ENCODE measurements at places on chromosomes 4 and X.

DNA sequence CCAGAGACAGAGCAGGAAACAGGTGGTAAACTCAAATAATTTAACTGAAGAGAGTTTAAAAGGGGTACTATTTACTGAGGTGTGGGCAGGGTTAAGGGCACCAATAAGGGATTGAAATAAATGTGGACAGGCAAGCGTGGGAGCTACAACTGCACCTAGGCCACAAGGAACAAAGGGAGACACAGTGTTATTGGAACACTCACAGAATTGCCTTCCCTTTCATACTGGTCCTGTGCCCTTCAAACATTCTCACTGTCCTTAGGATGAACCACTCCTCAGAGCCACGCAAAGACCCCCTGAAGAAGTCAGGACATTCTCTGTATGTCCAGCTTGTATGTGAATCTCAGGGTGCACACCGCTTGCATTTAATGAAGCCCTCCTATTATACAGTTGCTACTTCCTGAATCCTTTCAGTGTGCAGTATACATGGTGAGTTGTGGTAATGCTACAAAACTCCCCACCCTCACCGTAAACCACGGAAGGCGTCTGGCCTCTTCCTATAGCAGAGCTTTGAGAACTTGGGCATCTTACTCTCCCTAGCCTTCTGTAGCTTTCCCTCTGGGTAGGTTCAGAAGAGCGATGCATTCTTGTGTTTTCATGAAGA lies 9.6 kb upstream of the MRPL1 start:
- DNase-seq: peak; percentile 52

GRCh38 chrX:78534221-78534620 lies 124.9 kb downstream of the RTL3 start:
- no peak for DNase-seq

GRCh38 chr4:140609548-140610425 lies 41.0 kb upstream of the UCP1 start:
- DNase-seq: no peak

DNA sequence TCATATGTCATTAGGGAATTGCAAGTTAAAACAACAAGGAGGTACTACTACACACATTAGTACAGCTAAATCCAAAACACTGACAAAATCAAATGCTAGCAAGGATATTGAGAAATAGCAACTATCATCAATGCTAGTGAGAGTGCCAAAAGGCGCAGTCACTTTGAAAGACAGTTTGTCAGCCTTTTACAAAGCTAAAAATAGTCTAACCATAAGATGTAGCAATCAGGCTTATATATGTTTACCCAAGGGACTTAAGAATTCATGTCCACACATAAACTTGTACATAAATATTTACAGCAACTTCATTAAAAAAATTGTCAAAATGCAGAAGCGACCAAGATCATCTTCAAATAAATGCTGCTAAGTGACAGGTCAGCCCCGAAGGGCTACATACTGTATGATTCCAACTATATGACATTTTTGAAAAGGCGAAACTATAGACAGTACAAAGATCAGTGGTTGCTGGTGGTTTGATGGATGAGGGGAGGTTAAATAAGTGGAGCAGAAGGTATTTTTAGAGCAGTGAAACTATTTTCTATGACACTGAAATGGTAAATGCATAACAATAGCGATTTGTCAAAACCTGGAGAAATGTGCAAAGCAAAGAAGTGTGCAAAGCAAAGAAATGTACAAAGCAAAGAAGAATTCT lies 704.8 kb downstream of the ARAP2 start:
- no peak for DNase-seq

- no peak for DNase-seq
Measured at GRCh38 chr4:5781691-5782090, 70.7 kb downstream of the EVC start.

DNA sequence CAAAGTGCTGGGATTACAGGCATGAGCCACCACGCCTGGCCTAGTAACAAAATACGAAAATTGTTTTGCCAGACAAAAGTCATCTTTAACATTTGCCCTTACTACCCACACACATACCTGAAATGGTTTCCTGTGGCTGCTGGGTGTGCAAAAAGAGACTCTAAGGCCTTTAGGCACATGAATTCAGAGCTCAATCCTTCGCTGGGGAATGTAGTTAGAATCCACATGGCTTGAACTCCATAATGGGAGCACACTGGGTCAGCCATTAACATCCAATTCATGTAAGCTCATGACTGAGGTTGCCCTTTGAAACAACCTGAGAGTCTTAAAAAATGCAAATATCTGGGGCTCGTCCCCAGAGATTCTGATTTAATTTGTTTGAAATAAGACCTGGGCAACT lies 87.8 kb downstream of the HPGD start:
- no peak for DNase-seq

GRCh38 chr4:137124278-137124932 lies 407.9 kb downstream of the PCDH18 start:
- DNase-seq: no peak

GRCh38 chrX:599837-600715 lies 30.5 kb upstream of the SHOX start:
- no peak for DNase-seq

DNA sequence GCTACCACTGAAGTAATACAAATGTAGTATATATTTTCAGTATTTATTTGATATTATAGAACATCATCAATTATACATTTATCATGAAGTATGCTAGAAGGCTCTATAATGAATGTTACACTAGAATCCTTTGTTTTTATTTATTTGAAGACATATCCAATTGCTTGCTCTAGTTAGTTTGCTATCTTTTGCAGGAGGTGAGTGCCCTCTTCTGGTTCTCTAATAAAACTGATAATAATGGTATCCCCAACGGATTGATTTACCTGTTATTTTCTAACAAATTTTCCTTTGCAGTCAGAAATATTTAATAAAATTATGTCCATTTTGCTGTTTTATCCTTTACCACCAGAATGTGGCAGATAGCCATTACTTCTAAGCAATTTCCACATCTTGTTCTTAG lies 274.3 kb upstream of the TACR3 start:
- no peak for DNase-seq

DNA sequence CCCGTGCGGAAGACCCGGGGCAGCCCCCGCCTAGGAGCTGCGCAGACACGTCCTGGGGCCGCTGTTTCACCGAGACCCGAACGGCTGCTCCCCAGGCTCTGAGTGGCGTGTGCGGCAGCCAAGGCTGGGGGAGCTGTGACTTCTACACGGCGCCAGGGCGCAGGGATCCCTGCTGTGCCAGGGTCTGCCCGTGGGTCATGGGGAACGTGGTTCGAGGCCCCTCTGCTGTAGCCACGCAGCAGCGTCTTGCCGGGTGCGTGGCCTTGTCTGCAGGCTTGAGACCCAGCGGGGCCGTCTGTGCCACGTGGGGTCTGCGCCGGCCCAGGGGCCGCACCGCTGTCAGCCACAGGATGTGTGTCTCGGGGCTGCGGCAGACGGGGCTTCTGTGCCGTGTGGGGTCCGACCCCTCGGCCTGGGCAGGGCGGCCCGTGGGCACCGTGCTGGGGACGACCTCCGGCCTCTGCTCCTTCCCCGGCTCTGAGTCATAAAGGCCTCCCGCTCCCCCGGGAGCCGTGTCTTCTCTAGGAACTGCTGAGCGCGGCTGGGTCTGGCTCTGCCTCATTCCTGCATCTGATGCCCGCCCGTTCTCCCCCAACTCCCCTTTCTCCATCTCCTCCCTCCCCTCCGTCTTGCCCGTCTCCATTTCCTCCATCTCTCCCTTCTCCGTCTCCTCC lies 12.7 kb upstream of the GTPBP6 start:
- no peak for DNase-seq

DNA sequence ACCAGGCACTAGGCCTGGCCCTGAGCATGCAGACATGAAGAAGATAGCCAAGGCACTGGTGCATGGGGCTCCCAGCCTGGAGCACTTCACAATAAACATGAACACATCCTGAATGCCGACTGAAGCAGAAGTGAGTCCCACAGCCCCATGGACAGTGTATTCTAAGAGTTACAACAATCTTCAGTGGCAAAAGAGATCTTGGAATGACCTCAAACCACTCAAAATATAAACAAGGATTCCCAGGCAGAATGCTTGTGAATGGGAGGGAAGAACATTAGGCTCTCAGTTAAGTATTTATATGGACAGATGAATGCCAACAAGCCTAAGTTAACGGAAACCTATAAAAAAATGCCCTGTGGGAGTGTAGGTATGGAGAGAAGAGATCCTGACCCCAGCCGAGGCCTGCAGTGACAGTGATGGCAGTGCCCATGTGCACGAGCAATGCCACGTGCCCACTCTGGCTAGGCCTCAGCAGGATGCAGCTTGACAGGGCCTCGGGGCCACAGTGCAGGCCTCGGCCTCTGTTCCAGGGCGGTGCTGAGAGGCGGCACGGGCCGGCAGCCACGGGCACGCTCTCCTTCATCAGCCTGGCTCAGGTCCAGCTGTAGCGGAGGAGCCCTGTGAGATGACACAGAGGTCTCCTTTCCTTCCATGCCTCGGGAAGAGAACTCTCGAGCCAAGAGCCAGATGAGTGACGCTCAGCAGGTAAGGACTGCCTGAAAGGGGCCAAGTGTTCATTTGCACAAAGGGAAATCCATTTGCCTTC lies 49.2 kb downstream of the IRF2 start:
- no peak for DNase-seq

GRCh38 chrX:97234471-97235081 lies 350.9 kb downstream of the RPA4 start:
- DNase-seq: no peak

GRCh38 chrX:110142096-110142495 lies 139.2 kb downstream of the TMEM164 start:
- DNase-seq: no peak

GRCh38 chrX:70434914-70435586 lies 9.6 kb upstream of the DLG3 start:
- no peak for DNase-seq

GRCh38 chrX:124240422-124240821 lies 92.0 kb upstream of the TEX13D start:
- no peak for DNase-seq

GRCh38 chr4:10342866-10343265 lies 114.4 kb downstream of the ZNF518B start:
- DNase-seq: no peak

DNA sequence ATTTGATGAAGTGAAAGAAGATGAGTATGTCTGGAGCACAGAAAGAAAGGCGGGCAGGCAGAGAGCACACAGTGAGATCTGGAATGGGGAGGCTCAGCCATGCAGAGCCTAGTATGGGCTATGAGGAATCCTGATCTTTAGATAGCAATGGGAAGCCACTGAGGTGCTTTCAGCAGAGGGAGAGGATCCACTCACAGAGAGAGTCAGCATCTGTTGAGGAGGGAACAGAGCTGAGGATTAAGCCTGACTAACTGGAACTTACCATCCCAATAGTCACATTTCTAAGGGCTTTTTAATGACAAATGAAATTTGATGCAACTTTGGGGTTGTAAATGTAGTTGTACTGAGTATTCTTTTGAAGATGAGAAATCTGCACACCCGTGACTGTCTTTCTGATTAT lies 20.6 kb upstream of the FGFBP2 start:
- DNase-seq: no peak

GRCh38 chr4:185914583-185915199 lies 102.7 kb upstream of the SORBS2 start:
- no peak for DNase-seq

DNA sequence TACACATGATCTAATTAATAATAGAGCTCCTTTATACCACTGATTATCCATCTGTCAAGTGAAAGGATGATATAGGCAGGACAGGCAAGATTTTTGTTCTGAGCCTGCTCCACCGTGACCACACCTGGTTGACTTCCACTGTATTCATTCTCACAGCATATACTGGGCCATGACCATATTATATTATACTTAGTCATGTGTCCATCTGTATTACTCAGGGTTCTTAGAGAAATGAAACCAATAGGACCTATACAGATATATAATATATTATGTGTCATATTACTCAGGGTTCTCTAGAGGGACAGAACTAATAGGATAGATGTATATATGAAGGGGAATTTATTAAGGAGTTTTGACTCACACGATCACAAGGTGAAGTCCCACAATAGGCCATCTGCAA lies 675.1 kb downstream of the GRXCR1 start:
- no peak for DNase-seq

GRCh38 chr4:124883632-124884031 lies 171.1 kb upstream of the ANKRD50 start:
- no peak for DNase-seq

GRCh38 chrX:107686792-107687191 lies 58.5 kb downstream of the PRPS1 start:
- DNase-seq: no peak

GRCh38 chr4:3177905-3178304 lies 71.1 kb upstream of the MSANTD1 start:
- no peak for DNase-seq

DNA sequence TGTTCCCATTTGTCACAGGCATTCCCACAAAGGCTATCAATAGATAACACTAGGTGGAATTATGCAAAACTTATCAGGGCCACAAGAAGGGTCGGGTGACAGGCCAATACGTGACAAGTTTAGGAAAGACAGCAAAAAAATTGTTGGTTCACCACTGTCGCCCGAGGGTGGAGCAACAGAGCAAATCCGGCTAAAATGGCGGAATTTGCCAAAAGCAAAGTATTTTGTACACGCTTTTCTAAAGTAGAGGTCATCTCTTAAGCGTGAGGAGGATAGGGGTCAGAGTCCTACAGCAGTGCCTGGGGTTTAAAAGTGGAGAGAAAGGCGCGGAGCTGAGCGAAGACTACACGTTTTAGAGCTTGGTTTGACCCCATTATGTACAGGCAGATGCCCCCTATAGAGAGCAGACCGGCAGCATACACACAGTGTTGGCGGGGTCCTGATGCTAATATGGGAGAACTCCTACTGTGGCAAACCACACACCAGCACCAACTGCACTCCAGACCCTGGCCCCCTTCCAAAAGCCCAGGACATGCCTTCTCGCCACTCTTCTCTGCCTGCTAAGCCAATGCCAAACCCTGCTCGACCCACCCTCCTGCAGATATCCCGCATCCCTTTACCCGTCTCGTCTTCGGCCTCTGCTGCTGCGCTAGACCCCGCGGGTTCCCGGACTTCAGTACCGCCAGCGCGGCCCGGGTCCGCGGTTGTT lies 733 bp downstream of the CCNA2 start:
- peak; percentile 23 for DNase-seq

- DNase-seq: no peak
Measured at GRCh38 chr4:41597494-41597893, 59.5 kb downstream of the LIMCH1 start.

- no peak for DNase-seq
Measured at GRCh38 chr4:18858229-18858922, 836.8 kb upstream of the LCORL start.

DNA sequence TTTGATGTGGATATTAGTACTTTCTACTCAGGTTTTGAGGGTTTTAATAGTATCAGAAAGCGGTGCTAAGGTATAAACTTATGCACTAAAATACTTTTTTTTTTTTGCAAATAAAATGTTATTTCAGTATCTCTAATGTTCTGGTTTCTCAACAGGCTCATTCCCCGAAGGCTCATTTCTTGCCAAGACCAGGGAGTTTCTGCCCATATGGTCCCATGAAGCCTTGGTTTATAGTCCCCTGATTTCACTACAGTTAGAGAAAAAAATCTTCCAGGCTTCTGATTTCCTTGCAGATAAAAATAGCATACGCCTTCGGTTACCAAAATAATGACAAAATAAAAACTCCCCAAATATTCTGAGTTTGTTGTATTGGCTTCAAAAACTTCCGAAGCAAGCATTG lies 814.2 kb upstream of the PABPC4L start:
- no peak for DNase-seq

All from activated CD4-positive, alpha-beta T cell treated with anti-CD3 and anti-CD28 coated beads, Interleukin-2, amount 50 U/mL, for 1 hour (primary cell).